Activated CD8-positive, alpha-beta memory T cell treated with anti-CD3 and anti-CD28 coated beads for 24 hours (primary cell): ENCODE measurements at places on chromosomes 3 and 15.

- no peak for DNase-seq
Measured at GRCh38 chr15:29866337-29866736, 44.1 kb upstream of the TJP1 start.

GRCh38 chr3:63864008-63864964 lies 619 bp downstream of the ATXN7 start:
- peak; percentile 84 for DNase-seq

- DNase-seq, result no peak
Measured at GRCh38 chr3:112634786-112635541, 6.0 kb downstream of the CCDC80 start.

GRCh38 chr3:45537616-45537969 lies 57.0 kb upstream of the LIMD1 start:
- no peak for DNase-seq

- no peak for DNase-seq
Measured at GRCh38 chr15:31145271-31145911, 43.9 kb upstream of the TRPM1 start.

- no peak for DNase-seq
Measured at GRCh38 chr3:30662836-30663235, 56.4 kb downstream of the TGFBR2 start.

DNA sequence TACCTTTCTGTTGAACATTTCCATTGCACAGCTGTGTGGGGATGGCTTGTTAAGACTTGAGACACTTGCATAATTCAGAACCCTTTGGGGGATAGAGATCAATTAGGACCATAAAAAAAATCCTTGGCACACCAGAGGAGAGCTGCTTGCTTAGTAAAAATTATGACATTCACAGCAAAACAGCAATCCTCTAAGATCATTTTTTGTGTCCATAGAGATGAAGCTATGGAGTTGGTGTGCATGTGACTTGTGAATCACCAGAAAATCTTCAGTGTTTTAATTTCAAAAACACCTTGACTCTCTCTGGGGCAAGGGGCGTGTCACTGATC lies 7.7 kb downstream of the COL8A1 start:
- no peak for DNase-seq

DNA sequence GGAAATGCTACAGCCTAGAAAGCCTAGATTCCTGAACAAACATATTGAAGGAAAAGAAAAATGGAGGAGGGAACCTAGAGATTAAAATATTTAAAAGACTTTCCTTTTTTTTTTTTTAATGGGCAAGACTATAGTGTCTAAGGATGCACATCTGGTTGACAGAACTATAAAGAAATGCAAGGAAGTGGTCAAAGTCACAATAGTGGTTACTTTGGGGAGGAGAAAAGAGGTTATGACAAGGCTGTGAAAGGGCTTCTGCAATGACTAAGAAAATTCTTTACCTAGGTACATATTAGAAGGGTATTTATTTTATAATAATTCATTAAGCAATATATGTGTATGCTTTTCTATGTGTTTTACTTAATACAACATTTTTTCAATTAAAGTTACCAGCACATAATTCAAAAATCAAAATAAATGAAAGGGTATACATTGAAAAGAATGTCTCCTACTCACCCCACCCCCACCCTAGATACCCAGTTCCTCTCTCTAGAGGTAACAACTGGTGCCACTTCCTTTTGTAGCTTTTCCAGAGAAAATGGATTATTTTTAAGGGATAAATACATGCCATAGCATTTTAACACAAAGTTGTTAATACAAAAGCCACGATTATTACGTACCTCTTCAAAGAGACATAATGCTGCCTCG lies 70.1 kb downstream of the HERC1 start:
- no peak for DNase-seq

DNA sequence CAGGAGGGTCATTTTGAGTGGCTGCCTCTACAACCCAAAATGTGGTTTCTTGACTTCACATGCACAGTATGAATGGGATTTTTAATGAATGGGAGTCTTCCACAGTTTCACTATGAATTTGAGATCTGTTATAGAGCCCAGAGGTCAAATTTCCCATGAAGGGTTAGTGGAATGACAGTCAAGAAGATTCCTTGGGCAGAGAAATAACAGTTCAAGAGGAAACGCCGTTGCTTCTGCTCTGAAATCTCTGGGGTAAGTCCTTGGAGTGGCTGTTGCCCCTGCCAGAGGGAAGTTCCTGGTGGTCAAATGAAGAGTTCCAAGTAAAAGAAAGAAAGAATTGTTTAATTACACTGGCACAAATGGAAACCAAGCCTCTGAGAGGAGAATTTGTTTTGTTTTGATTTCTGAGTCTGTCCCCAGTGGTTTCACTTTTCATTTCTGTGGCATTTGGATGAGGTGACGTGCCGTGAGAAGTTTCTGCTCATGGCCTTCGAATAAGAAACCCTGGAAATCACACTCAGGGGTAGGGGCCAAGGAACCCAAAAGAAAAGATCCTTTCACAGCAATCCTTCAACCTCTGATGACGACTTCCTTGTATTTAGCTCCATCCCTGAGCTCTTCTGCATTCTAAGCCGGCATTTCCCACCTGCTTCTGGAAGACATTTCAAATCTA lies 77.5 kb upstream of the IL12A start:
- DNase-seq, result no peak
